ENCODE measurements at places on chromosomes 3 and 15.
A peak's percentile ranks its signal among the peaks of the same experiment; 100 is the strongest.

DNA sequence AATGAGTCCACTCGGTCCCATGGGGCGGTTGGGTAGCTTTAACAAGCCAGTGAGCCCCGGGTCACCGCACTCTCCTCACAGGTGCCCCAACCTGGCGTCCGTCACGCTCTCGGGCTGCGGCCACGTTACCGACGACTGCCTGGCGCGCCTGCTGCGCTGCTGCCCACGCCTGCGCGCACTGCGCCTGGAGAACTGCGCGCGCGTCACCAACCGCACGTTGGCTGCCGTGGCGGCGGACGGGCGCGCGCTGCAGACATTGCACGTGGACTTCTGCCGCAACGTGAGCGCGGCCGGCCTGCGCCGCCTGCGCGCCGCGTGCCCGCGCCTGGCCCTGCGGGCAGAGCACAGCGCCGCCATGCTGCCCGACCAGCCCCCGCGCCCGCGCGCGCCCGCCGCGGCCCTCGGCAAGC lies 3.4 kb downstream of the FBXL22 start:
- DNase-seq = peak; percentile 91

- no peak for DNase-seq
Measured at GRCh38 chr3:99866261-99866761, 48.6 kb downstream of the CMSS1 start.

GRCh38 chr3:52782412-52783210 lies 5.2 kb downstream of the ITIH1 start:
- DNase-seq = no peak

- no peak for DNase-seq
Measured at GRCh38 chr3:30770387-30770786, 124.1 kb downstream of the GADL1 start.

GRCh38 chr15:64836023-64836536 lies 5.6 kb upstream of the PLEKHO2 start:
- DNase-seq = no peak

DNA sequence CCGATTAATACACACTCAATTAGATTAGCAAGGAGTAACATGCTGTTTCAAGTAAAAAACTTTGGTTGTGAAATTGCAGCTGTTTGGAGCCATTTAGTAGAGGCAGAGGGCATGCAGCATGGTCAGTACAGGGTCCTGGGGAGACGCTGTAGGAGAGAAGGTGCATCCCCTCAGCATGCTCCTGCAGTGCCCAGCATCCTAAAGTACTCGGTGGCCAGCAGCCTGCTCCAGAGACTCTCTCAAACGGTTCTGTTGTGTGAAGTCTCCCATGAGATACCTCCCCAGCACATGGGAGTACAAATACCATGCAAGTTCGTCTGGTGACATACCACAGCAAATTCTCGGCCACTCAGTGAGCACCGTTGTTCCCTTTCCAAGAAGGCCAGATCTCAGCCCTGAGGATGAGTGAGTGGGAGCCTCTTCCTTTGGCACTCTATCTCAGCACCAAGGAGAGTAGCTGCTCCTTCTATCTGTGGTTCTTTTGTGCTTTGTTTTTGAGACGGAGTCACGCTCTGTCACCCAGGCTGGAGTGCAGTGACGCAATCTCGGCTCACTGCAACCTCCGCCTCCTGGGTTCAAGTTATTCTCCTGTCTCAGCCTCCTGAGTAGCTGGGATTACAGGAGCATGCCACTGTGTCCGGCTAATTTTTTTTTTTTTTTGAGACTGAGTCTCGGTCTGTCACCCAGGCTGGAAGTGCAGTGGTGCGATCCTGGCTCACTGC lies 72.7 kb downstream of the TJP1 start:
- DNase-seq = no peak

DNA sequence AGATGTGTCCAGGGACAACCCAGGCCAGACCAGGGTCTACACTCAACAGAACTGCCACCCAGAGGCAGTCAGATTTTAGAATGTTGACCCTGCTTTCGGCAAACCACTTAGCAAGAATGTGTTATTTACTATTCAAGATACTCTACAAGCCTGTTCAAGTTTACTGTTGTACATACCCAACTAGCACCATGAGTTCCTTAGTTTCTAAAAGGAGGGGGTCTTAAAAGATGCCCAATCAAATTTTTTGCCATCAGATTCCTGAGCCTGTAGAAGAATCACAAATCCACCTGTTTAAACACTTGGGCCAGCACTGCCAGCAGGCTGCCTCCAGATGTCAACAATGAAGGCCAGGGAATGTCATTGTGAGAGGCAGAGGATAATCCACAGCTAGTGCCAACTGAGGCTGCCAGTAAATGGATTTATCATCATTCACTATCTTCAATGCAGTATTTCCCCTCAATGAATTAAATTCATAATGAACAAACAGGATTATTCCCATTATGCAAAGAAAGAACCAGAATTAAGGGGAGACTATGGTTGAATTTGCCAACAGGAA lies 43.5 kb upstream of the SNRPA1 start:
- DNase-seq = no peak

GRCh38 chr3:186902154-186902553 lies 28.2 kb upstream of the ST6GAL1 start:
- no peak for DNase-seq

DNA sequence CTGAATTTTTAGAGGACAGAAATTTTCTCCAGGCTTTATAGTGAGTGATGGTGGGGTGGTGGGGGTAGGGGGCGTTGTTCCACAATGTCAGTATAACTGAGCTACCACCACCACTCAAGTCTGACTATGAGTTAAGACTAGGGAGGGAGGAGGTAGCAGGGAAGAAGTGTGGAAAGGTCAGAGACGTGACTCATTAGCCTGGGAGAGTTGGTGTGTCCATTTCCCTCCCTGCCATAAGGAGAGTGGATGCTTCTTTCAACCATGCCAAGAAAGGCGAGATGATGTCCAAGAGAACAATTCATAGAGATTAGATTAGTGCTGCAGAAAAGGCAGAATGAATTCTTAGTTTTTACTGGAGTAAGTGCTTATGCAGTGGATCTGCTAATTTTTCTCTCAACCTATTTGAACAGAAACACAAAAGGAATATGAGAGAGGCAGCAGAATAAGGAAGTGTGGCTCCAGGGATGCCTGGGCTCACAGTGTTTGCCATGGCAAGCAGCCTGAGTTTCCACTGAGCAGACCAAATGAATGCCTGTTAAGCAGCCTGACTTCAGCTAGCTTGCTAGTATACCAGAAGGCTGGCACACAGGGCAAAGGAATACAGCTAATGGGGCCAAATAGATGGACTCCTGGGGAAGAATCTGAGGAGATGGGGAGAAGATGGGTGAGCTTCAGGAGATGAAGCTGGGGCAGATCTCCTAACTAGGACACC lies 708.9 kb downstream of the NTRK3 start:
- DNase-seq = no peak

DNA sequence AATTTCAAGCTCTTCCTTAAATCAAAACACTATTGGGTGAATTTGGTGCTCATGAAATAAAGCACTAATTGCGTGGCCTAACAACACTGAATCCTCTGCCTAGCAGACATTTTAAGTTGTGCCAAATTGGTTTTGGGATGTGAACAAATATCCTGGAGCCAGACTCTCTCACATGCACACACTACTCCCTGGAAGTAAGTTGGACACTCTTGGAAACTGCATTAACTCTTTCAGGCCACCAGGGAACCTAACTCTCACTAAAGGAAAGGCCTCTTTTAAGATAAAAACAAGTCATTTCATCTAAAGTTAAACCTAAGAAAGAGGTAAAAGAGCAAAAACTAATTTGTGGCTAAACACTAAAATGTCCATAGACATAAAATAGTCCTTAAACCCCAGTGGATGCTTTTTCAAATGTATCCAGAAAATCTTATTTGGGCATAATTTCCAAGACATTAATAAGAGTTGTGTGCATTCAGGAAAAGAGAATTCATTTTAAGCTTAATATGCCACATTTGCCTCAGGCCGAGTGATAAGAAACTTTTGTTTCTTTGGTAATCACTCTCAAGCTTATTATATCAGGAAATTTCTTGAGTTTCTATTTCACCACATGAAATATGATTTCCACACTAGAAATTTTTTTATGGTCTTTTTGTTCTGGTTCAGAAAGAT lies 61.8 kb downstream of the ZBTB20 start:
- no peak for DNase-seq

GRCh38 chr15:80932989-80933388 lies 56.6 kb downstream of the MESD start:
- no peak for DNase-seq

DNA sequence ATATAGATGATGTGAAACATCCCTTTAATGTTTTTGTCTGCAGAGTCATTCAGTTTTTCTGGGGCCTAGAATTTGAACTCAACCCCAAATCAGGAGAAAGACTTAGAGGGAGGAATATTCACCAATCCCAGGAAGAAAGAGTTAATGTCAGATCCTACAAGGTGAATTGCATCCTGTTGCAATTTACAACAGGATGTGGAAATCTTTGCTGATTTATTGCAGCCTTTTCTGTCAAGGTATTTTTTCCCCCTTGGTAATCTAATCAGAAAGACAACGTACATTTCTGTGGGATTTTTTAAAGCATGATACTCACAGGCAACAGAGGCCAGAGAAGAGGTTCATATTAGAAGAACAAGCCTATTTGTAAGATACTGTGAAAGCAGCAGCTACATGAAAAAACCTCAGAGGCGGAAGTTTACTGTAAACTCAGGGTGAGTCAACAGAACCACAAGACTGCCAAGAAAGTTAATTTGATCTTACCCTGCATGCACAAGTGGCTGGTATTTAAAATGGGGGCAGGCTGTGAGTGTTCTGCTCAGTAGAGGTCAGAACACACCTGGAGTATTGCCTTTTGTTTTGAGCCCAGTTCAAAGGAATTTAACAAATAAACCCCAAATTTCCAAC lies 531.9 kb downstream of the AGBL1 start:
- DNase-seq = peak; percentile 55

- no peak for DNase-seq
Measured at GRCh38 chr3:170713653-170714052, 127.8 kb upstream of the SLC7A14 start.

GRCh38 chr3:169448501-169448900 lies 215.0 kb downstream of the MECOM start:
- DNase-seq = no peak

DNA sequence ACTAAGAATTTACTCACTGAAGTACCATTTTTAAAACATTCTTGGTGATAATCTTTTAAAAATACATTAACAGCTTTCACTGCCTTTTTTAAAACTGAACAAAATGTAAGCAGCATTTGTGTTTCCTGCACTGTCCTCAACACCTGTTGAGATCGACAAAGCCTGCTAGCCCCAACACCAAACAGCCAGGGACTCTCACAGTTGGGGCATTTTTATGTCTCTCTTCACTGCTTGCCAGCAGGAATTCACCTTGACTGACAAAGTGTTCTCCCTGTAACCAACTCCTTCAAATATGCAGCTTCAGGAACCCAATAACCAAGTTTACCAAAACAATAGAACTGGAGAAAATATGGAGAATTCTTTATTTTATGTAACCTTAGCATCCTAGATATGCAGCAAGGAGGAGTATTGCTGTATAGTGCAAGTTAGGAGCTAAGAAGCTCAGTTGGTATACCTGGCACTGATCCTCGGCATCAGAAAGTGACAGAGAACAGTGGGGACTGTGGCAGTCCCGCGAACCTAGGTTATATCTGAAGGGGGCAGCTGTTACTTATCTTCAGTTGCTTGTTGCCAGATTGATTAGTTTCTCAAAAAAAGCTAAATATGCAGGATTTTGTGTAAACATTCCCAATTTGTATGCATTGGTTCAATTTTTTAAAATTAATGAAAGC lies 223.6 kb downstream of the CDIN1 start:
- DNase-seq = no peak

DNA sequence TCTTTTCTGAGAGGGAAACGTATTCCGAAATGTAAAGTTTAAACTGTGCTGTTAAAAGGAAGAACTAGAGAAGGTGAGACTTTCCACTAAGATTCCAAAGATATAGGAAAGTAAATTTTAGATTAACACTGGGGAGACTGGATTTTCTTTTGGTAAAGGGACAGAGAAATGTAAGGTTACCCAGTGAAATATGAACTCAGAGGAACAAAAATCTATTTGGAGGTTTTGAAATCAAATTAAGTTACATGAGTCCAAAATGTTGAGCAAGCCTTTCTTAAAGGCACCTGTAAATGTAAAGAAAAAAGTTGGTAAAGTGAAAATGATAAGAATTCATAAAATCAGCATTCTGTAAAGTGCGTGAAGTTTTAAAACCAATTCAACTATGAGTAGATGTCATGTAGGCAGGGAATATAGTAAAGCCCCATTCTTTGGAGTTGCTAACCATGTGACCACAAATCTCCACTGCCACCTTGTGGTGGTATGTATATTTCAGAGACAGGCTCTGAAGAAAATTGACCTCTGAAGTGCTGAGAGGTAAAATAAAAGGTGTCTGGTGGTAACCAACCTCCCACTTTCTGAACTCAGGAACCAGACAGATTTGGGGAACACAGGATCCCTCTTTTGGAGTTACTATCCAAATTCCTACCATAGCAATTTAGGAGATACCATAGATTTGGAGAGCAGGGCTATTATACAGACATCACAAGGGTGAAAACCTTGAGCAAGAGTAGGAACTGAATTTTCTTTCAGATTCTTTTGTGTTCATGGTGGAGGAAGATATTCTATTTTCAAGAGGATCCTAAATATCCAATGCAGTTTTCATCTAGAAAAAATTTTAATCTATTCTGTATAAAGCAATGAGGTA lies 215.3 kb downstream of the ROBO2 start:
- no peak for DNase-seq

DNA sequence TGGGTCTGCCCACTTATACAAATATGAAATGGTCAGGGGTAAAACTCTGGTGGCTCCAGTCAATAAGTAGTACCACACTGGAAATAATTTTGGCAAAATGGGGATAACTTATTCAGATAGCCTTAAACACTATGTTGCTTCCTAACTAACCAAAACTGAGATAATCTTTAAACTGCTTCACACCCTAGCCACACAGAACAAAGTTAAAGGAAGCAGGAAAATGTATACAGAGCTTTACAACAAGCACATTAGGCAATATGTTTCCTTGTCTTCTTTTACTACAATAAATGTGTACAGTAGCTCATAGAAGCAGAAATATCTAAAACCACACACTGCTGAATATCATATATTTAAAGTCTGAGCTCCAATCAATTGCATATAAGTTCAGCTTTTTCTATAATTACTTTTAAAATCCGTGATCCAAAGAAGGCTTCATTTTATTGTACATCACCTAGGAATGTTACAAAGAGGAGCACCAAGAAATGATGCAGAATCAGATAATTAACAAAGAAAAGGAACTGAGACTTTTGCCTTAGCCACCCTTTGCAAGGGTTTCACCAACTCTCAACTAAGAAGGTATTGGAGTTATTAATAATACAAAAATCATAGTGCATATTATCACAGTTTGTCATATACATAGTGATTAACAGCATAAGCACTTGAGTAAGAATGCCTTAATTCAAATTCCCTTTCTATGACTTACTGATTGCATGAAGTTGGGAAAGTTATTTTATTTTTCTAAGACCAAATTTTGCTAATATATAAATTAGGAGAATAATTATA lies 9.2 kb upstream of the SSR3 start:
- no peak for DNase-seq

- DNase-seq = no peak
Measured at GRCh38 chr15:100105101-100105500, 236.7 kb downstream of the ADAMTS17 start.

DNA sequence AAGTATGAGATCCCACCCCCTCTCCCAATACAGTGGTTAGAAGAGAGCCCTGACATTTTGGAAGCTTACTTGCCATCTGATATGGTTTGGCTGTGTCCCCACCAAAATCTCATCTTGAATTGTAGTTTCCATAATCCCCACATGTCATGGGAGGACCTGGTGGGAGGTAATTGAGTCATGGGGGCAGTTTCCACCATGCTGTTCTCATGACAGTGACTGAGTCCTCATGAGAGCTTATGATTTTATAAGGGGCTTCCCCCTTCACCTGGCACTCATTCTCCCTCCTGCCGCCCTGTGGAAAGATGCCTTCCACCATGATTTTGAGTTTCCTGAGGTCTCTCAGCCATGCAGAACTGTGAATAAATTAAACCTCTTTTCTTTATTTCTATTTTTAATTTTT lies 28.8 kb upstream of the HES1 start:
- DNase-seq = no peak

Measured in CD4-positive, alpha-beta T cell treated with Interleukin-21 for 1 hour (primary cell).